Suppressor macrophage (primary cell): ENCODE measurements at places on chromosomes 7 and 10.

GRCh38 chr7:7177044-7177517, 5.3 kb upstream of the C1GALT1 start:
- no peak for DNase-seq

GRCh38 chr7:11185179-11185815, 211.6 kb downstream of the PHF14 start:
- DNase-seq = no peak

DNA sequence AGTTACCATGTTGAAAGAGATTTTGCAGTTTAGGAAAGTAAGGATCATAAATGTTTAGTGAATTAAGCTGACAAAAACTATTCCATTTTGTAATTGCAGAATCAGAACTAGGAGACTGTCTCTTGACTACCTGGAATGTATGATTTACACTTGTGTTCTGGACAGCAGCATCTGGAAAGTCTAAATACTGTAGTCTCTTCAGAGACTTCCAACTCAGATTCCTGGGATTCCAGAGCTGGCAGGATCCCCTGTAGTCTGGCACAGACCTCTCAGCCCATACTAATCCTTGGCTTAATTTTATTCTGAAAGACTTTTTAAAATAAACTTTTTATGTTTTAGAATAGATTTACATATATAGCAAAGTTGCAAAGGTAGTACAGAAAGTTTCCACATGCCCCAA, 452.7 kb downstream of the DPP6 start:
- DNase-seq = no peak

GRCh38 chr10:1149793-1150637, 93.8 kb downstream of the WDR37 start:
- DNase-seq = no peak

DNA sequence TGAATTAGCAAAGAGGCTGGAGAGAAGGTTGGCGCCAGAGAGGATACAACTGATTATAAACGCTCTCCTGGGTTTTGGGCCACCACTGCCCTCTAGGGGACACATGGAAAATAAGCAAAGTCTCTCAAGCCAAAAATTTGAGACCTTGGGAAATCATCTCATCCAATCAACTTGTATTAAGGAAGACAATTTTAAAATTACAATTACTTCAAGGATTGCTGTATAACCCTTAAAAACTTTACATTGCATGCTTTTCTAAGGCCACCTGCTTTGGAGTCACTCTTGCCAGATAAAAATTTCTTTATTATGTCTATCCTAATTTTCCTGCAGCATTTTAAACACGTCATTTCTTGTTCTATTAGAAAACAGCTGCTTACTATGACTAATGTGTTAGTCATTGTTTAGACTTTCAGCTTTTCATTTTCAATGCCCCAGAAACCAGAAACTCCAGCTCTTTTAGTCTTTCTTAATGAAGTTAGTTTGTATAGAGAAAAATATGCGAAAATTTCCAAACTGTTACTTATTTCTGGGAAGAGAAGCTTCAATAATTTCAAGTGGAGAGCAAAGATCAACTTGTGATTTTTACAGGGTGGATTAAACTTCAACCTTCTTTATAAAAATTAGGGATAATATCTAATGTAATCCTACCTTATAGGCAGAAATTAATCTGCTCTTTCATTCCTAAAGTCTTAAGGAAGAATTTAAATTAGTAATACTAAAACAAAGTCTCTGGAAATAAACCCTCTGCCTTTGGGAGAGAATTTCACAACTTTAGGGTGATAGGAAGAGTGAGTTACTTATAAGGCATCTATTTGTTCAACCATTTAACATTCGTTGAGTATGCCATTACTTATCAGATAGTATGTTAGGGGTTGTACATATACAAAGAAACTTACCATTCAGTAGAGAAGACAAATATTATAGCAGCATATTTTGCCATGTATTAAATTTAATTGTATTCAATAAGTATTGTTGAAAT, 20.6 kb upstream of the RHOBTB1 start:
- peak; percentile 64 for DNase-seq

GRCh38 chr10:97333601-97334369, 744 bp downstream of the FRAT2 start:
- DNase-seq = peak; percentile 94

GRCh38 chr7:1948301-1948796, 278.3 kb downstream of the ELFN1 start:
- DNase-seq = no peak

DNA sequence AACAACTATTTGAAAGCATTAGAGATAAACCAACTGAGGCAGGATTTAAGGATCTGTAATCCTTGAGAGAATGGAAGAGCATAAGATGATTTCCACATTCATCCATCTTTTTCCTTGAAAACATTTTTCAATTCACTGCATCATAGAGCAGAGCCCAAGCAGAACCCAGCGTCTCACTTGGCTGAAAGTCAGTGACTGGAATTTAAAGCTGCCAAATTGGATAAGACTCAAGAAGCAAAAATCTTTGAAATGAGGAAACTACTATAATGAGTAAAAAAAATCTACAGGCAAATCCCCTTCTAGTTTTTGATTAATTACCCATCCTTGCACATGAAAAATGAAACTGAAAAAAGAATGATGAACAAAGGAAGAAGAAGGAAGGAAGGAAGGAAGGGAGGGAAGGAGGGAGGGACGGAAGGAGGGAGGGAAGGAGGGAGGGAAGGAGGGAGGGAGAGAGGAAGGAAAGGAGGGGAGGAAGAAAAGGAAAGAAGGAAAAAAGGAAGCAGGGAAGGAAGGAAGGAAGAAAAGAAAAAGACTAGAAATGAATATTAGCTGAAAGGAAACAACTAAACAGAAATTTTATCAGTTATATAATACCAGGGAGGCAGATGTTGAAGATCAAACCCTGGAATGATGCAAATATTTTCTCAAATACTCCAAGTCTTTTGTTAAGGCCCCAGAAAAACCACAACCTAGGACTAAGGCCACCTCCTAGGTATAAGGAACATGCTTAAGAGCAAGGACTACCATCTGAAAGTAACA, 336.3 kb upstream of the MAGI2 start:
- DNase-seq = no peak

DNA sequence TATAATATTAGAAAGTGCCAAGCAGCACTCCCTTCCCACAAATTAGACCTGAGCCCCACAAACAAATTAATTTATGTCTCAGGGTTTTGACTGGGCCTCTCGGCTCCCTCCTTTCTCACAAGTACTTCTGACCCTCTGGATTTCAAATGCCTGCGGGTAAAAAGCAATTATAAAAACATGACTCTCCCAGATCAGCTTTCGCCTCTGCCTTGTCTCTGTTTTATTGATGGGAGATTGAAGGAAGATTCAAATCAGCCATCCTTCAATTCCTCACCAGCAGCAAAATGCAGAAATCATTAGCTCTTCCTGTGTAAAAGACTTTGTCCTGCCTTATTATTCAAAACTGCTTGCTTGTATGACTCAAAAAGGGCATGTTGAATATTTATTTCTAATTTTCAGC, 453.7 kb upstream of the MKI67 start:
- no peak for DNase-seq

GRCh38 chr10:7409732-7410168, 1.1 kb downstream of the SFMBT2 start:
- DNase-seq = peak; percentile 23

- no peak for DNase-seq
These were observed 46.3 kb downstream of the VIPR2 start for GRCh38 chr7:159098424-159098786.

GRCh38 chr7:101598986-101599771, 29.9 kb downstream of the MYL10 start:
- DNase-seq = no peak

- no peak for DNase-seq
These were observed 79.1 kb upstream of the PDCD4 start for GRCh38 chr10:110792476-110793125.

DNA sequence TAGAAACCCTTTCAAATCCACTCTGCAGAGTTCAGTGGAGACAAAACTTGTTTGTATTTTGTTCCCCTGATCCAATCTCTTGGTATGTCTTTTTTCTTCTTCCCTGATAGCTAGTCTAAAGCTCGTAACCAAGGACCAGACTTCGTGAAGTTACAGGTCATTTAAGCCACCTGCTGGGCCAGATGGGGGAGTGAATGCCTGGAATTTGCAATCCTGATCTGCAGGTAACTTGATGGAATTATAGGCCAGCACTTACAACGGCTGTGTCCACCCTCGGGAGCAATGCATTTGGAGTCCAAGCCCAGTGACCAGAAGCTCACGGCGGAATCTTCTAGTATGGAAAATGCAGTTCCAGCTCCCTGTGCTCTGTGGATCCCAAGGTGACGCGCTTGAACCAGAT, 566.9 kb downstream of the TCERG1L start:
- no peak for DNase-seq

- no peak for DNase-seq
These were observed 219.0 kb downstream of the CRPPA start for GRCh38 chr7:16202303-16202702.

DNA sequence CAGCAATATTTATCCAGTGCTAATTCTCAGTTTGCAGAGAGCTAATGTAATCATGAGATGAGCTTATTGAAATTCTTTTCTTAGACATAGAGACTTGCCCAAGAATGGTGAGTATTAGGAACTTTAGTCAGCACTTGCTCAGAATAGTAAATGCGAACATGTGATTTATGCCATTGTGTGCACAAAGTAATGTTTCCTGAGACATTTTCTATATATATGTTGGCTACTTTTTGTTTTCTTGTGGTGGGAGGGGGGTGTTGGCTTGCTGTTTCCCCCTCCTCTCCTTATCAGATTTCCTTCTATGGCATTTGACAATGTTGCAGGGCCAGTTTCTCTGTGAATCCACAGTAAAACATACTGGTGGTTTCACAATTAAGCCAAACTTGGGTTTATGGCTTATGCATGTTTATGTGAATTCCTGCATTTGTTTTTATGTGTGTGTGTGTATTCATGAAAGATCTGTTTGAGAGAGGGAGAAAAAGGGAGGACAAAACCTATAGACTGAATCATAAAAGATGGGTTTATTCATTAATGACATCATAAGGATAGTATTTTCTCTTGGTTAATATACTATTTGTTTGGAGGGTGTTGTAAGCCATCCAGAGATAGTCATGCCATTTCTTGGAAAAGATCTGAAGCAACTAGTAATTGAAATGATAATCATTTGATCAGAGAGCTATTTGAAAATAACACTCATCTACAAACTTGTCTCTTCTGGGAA, 36.3 kb downstream of the ARID5B start:
- DNase-seq = peak; percentile 86

- no peak for DNase-seq
These were observed 77.6 kb upstream of the SHH start for GRCh38 chr7:155889636-155890511.

DNA sequence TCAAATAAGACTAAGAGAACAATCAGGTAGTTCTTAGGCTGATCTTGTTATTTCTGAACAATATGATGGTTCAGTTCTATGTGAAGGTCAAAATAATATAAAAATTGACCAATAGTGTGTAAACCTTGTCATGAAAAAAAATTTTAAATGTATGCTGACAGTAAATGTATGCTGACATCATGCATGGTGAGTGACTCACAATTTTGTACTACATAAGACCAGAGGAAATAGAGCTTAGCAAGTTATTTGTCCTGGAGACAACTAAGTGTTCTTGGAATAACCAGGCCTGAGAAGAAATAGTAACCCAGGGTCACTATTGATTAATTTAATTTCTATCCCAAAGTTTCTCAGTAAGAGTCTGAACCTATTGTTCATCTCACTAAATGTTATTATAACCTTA, 182.2 kb upstream of the PCDH15 start:
- no peak for DNase-seq

DNA sequence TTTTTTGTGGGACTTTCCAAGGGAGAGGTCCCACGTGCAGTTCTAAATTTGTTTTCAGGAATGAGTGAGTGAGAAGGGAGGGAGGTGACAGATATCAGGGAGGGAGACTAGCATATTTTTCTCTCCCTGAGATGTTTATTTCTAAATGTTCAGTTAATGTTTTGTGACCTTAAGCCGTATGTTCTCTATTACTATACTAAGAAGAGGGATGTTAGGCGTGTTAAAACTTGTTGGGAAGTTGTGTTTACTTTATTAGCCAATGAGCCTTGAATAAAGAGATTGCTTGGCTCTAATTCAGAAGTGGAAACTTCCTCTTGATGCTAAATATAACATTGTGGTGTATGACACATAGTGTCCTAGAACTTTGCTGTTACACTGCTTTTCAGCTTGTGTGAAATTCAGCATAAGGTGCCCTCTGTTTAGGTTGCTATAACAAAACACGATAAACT, 37.3 kb downstream of the DNAH11 start:
- DNase-seq = peak; percentile 86

- no peak for DNase-seq
These were observed 430.9 kb downstream of the ACTR3B start for GRCh38 chr7:153190452-153190851.

DNA sequence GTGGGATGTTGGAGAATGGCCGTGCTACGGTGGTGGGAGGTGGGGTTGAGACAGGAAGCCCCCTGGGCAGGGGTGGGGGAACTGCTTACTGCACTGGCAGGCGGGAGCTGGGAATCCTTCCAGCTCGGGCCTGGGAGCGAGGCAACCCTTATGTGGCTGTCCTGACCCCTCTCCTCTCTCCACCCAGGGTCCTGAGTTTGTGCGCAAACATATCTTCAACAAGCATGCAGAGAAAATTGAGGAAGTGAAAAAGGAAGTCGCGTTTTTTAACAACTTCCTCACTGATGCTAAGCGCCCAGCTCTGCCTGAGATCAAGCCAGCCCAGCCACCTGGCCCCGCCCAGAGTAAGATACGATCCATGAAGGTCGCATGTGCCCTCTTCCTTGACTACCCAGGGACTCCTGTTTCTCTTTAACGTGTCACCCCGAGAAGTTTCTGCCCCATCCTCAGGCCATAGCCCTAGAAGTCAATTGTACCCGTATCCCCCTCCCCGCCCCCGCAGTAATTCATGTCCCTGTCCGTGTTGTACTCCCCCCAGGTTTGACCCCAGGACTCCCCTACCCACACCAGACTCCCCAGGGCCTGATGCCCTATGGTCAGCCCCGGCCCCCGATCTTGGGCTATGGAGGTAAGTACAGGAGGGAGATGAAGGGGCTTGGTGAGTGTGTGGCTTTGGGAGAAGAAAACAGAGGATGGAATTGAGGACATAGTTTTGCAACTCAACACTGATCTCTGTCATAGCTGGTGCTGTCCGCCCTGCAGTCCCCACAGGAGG, 1.8 kb downstream of the UFSP1 start:
- DNase-seq = peak; percentile 69
